ENCODE measurements at places on chromosomes 1 and 21. TPM values are rescaled to one million over a fixed set of nuclear protein-coding genes. Genes with fewer than 3 reads are reported as not detected.

DNA sequence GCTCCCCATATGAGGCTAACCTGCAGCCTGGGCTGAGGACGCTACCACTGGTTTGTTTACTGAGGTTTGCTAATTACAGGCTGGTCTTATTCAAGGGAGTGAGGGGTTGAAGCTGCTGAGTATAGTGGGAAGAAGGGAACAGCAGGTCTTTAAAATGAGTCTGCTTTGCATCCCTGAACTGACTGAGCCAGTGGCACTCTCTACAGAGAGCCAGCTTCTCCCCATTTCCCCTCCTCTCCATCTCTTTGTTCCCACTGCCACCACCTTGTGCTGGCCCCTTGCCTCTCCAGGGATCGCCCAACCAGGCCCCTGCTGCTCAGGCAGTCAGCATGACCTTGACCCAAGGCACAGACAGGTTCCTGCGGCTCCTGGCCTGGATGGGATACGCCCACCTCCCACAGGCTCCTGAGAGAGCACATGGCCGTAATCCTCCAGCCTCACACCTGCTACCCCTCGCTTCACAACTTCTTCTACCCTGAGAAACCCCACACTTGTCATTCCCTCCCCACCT, 45.0 kb downstream of the IER5 start:
- no peaks in the 10 kb centered on the region for H3K27me3 ChIP-seq
- no peak for DNase-seq
- peaks cover 24% of the 10 kb centered on the region for H3K4me1 ChIP-seq
- H3K4me3 ChIP-seq, result no peak overlapping the region

The PLEKHN1 gene
- 1.4 TPM for total RNA-seq

The TDRD5 gene
- not detected for total RNA-seq

GRCh38 chr1:83547901-83548300, 451.0 kb downstream of the TTLL7 start:
- H3K27ac ChIP-seq, result no peak overlapping the region
- no peaks in the 10 kb centered on the region for H3K27me3 ChIP-seq
- no peaks in the 10 kb centered on the region for H3K4me1 ChIP-seq
- peak; percentile 69 for DNase-seq

The ANGPTL3 gene
- total RNA-seq, result not detected

DNA sequence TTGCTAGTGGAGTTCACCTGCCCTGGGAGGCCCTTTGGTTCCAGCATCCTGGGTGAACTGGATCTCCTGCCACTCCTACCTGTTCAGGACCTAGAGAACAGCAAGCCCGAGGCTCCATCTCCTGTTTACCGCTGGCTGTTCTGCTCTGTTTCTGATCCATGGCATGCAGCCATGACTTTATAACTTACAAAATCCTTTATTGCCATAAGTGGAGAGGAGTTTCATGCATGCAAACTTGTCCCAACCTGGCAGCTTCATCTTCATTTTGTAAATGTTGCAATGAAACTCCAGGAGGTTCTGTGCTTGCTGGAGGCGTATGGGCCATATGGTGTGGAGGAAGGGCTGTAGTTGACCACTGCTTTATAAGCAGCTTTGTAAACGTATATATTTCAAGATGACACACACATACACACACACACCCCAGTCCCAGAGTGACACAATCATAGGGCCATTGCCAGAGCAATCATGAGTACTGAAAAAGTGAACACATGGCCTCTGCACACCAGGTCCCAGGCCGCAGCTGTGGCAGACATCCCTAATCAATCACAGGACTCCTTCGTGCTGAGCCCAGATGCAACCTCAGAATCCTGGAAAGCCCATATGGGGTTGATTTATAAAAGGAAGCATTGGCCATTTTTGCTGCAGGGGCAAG, 69.0 kb downstream of the UBIAD1 start:
- peaks cover 62% of the 10 kb centered on the region for H3K27me3 ChIP-seq
- H3K36me3 ChIP-seq, result no peaks in the 10 kb centered on the region
- no peak overlapping the region for H3K4me3 ChIP-seq
- no peaks in the 10 kb centered on the region for H3K4me1 ChIP-seq
- H3K27ac ChIP-seq, result no peak overlapping the region

The SH2D1B gene
- not detected for total RNA-seq

- H3K36me3 ChIP-seq, result no peaks in the 10 kb centered on the region
- DNase-seq, result no peak
- H3K27ac ChIP-seq, result no peak overlapping the region
- no peaks in the 10 kb centered on the region for H3K27me3 ChIP-seq
- no peaks in the 10 kb centered on the region for H3K4me1 ChIP-seq
Observed at GRCh38 chr1:190667914-190668313, 190.2 kb upstream of the BRINP3 start.

- H3K27ac ChIP-seq, result no peak overlapping the region
- H3K4me1 ChIP-seq, result peaks cover 20% of the 10 kb centered on the region
- H3K4me3 ChIP-seq, result no peak overlapping the region
- peak; percentile 71 for DNase-seq
Observed at GRCh38 chr1:94873520-94874351, 53.2 kb downstream of the CNN3 start.

- peak overlapping the region; percentile 61 for H3K4me3 ChIP-seq
- H3K4me1 ChIP-seq, result peaks cover 37% of the 10 kb centered on the region
- H3K27me3 ChIP-seq, result no peaks in the 10 kb centered on the region
- H3K27ac ChIP-seq, result peak overlapping the region; percentile 14
- H3K36me3 ChIP-seq, result peaks cover 5% of the 10 kb centered on the region
Observed at GRCh38 chr1:200780545-200781369, 42.1 kb downstream of the CAMSAP2 start.

The LCE2B gene
- not detected for total RNA-seq

GRCh38 chr1:114831276-114831994, 23.2 kb upstream of the SYCP1 start:
- no peaks in the 10 kb centered on the region for H3K36me3 ChIP-seq
- no peak for DNase-seq
- H3K4me3 ChIP-seq, result no peak overlapping the region
- H3K27me3 ChIP-seq, result no peaks in the 10 kb centered on the region
- no peak overlapping the region for H3K27ac ChIP-seq

- peak; percentile 62 for DNase-seq
- no peaks in the 10 kb centered on the region for H3K36me3 ChIP-seq
- H3K4me1 ChIP-seq, result no peaks in the 10 kb centered on the region
- H3K27me3 ChIP-seq, result no peaks in the 10 kb centered on the region
- H3K4me3 ChIP-seq, result no peak overlapping the region
- no peak overlapping the region for H3K27ac ChIP-seq
Observed at GRCh38 chr1:244801246-244801645, 34.2 kb upstream of the COX20 start.

The RXFP4 gene
- total RNA-seq, result not detected

GRCh38 chr21:33884376-33885171, 31.0 kb downstream of the ATP5PO start:
- H3K27me3 ChIP-seq, result peaks cover 3% of the 10 kb centered on the region
- H3K4me1 ChIP-seq, result no peaks in the 10 kb centered on the region
- no peaks in the 10 kb centered on the region for H3K36me3 ChIP-seq

DNA sequence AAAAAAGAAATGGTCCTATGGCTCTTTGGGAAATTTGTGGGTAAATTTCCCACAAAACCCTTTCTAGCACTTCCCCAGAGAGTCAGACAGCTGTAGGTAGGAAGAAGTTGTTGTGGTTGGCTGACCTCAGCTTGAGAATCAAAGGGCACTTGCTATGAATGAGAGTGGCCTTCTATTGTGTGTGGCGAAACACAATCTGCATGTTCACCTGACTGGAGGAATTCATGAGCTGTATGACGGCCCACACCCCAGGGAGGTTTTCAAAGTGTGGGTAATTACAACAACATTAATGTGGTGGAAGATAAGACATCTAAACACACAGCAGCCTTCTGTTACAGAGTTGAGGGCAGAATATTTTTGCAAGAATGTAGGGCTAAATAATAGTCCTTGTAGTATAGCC, 38.8 kb downstream of the NGF start:
- H3K4me3 ChIP-seq, result no peak overlapping the region
- peaks cover 84% of the 10 kb centered on the region for H3K4me1 ChIP-seq
- H3K36me3 ChIP-seq, result peaks cover 9% of the 10 kb centered on the region
- DNase-seq, result no peak
- no peak overlapping the region for H3K27ac ChIP-seq

The PKP1 gene
- total RNA-seq, result 0.13 TPM

- 0 out of 2 replicates have a peak, but pooled peaks cover 4% of the 10 kb centered on the region for H3K27me3 ChIP-seq
- no peak for DNase-seq
- H3K36me3 ChIP-seq, result no peaks in the 10 kb centered on the region
- no peak overlapping the region for H3K4me3 ChIP-seq
Observed at GRCh38 chr1:229028544-229028943, 242.4 kb upstream of the RAB4A start.

GRCh38 chr1:221284028-221284427, 404.8 kb downstream of the HLX start:
- no peaks in the 10 kb centered on the region for H3K27me3 ChIP-seq
- no peak overlapping the region for H3K4me3 ChIP-seq
- no peaks in the 10 kb centered on the region for H3K36me3 ChIP-seq
- H3K27ac ChIP-seq, result no peak overlapping the region
- H3K4me1 ChIP-seq, result peaks cover 10% of the 10 kb centered on the region
- peak; percentile 49 for DNase-seq

DNA sequence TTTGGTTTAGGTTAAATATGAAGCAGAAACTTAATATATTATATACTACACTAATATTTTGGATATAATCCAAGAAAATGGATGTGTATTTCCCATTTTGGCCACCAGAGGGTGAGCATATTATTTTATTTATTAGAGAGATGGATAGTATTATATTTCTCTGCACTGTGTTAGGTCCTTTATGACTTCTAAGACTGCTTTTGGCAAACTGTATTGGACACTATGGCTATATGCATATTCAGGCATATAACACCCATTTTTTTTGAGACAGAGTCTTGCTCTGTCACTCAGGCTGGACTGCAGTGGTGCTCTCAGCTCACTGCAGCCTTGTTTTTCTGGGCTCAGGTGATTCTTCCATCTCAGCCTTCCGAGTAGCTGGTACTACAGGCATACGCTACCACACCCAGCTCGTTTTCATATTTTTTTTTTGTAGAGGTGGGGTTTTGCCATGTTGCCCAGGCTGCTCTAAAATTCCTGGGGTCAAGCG, 17.8 kb upstream of the PGM1 start:
- DNase-seq, result peak; percentile 41
- H3K27ac ChIP-seq, result no peak overlapping the region
- no peak overlapping the region for H3K4me3 ChIP-seq
- no peaks in the 10 kb centered on the region for H3K36me3 ChIP-seq

The TFF2 gene
- total RNA-seq, result not detected

- H3K4me1 ChIP-seq, result no peaks in the 10 kb centered on the region
- no peak overlapping the region for H3K4me3 ChIP-seq
- no peak for DNase-seq
Observed at GRCh38 chr1:183375381-183375780, 42.8 kb downstream of the NMNAT2 start.

The SLC9C2 gene
- not detected for total RNA-seq

DNA sequence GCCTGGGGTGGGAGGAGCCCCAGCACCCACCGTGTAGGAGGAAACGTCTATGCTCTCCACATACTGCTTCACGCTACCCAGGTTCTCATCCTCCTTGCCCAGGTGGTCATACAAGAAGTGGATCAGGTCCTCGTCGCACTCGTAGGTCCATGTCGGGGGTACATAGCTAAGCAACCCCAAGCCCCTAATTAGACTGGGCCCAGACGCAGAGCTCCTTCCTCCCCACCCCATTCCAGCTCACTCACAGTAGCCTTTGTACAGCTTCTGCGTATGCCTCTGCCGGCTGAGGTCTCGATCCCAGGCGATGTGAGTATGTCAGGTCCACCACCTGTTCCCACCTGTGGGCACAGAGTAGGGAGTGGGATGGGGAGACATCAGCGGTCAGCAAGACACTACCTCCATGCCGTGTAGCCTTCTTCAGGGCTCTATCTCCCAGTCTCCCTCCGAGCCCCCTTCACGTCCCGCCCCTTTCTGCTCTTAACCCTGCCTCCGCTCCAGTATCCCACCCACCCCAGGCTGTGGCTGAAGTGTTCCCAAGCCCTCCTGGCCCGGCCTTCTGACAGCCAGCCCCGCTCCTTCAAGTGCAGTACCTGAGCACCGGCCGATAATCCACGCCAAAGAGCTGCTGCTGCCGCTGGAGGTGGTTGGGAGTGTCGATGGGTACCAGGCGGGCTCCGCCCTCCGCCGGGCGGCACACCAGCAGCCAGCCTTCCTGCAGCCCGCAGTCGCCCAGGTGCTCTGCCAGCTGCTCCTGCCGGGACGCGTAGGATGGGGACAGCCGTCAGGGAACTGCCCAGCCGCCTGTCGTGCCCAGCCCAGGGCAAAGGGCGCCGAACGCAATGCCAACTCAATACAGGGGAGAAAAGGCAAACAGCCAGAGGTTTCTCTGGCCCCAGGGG, 919 bp downstream of the HECTD3 start:
- H3K4me1 ChIP-seq, result peaks cover 16% of the 10 kb centered on the region
- peak; percentile 45 for DNase-seq
- 0 out of 2 replicates have a peak, but pooled peaks cover 5% of the 10 kb centered on the region for H3K36me3 ChIP-seq
- H3K27me3 ChIP-seq, result no peaks in the 10 kb centered on the region
- H3K4me3 ChIP-seq, result peak overlapping the region; percentile 82
- no peak overlapping the region for H3K27ac ChIP-seq

The GBP7 gene
- total RNA-seq, result not detected

GRCh38 chr1:236394879-236395229, 768 bp downstream of the EDARADD start:
- H3K36me3 ChIP-seq, result no peaks in the 10 kb centered on the region
- H3K4me3 ChIP-seq, result peak overlapping the region; percentile 75
- no peaks in the 10 kb centered on the region for H3K27me3 ChIP-seq
- peaks cover 2% of the 10 kb centered on the region for H3K4me1 ChIP-seq
- peak; percentile 45 for DNase-seq

The OR2T35 gene
- total RNA-seq, result not detected

GRCh38 chr1:1975535-1975934, 28.1 kb downstream of the CFAP74 start:
- no peaks in the 10 kb centered on the region for H3K4me1 ChIP-seq
- H3K27me3 ChIP-seq, result peaks cover 10% of the 10 kb centered on the region
- H3K36me3 ChIP-seq, result no peaks in the 10 kb centered on the region
- DNase-seq, result no peak
- H3K27ac ChIP-seq, result no peak overlapping the region
- H3K4me3 ChIP-seq, result no peak overlapping the region

The TMEM81 gene
- total RNA-seq, result 2.2 TPM

- no peak for DNase-seq
- no peaks in the 10 kb centered on the region for H3K36me3 ChIP-seq
- no peaks in the 10 kb centered on the region for H3K27me3 ChIP-seq
- H3K4me1 ChIP-seq, result peaks cover 41% of the 10 kb centered on the region
- H3K27ac ChIP-seq, result peak overlapping the region; percentile 82
Observed at GRCh38 chr1:164635803-164636731, 77.1 kb downstream of the PBX1 start.

The TIMM17A gene
- total RNA-seq, result 56.4 TPM

- H3K36me3 ChIP-seq, result peaks cover 10% of the 10 kb centered on the region
- DNase-seq, result no peak
- peak overlapping the region; percentile 83 for H3K27ac ChIP-seq
- no peaks in the 10 kb centered on the region for H3K27me3 ChIP-seq
Observed at GRCh38 chr1:54221113-54221834, 21.3 kb downstream of the MRPL37 start.

GRCh38 chr1:98661544-98662355, at the start of gene SNX7:
Gene SNX7, plus strand, starts transcription at chr1:98661721. Its CDS starts 11 bp downstream, at chr1:98661732.
- peak within 1 kb of the TSS; percentile 82 for H3K4me3 ChIP-seq
- peak within 1 kb of the TSS; percentile 66 for H3K27ac ChIP-seq
- H3K36me3 ChIP-seq, result no peaks in the 10 kb centered on the region
- peak; percentile 91 for DNase-seq

Data from GM23248 (cell line).